ENCODE measurements at places on chromosomes 3 and 15. TPM values are rescaled to one million over a fixed set of nuclear protein-coding genes. Genes with fewer than 3 reads are reported as not detected.

The THRB gene
- 10.8 TPM for total RNA-seq

The TRANK1 gene
- total RNA-seq: 12.4 TPM

The ZNF445 gene
- 8.7 TPM for total RNA-seq

The CYP1A2 gene
- total RNA-seq: not detected

DNA sequence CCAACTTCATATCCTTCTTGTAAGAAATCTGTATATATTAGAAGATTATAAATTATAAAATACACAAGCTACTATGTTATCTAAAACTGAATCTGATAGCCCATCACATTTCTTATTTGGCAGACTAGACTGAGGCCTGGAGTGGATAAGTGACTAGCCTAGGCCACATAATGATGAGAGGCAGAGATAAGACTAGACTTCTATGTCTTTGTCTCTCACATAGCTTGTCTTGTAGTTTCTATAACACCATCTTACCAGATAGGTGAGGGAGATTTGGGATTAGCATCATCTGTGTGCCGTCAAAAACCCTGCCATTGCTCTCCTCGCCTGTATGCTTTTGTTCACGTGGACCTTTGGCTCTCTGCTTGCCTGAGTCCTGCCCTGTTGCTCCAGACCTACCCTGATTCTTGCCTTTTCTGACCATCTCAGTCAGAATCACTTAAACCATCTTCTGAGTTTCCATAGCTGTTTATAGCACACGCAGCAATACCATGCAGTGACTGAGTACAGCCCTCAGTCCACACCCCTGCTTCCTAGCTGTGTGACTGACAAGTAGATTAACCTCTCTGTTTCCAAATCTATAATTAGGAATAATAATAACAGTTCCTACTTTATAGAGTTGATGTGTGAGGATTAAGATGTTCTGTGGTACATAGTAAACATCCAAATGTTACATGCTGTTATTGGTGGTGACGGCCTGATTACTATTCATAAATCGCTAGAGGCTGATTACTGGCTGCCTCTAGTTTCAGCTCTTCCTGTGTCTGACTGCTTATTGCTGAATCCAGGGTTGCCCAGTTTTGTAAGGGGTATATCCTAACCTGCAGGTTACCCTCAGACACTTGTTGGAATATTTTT, 49.7 kb downstream of the PDE8A start:
- DNase-seq: no peak

DNA sequence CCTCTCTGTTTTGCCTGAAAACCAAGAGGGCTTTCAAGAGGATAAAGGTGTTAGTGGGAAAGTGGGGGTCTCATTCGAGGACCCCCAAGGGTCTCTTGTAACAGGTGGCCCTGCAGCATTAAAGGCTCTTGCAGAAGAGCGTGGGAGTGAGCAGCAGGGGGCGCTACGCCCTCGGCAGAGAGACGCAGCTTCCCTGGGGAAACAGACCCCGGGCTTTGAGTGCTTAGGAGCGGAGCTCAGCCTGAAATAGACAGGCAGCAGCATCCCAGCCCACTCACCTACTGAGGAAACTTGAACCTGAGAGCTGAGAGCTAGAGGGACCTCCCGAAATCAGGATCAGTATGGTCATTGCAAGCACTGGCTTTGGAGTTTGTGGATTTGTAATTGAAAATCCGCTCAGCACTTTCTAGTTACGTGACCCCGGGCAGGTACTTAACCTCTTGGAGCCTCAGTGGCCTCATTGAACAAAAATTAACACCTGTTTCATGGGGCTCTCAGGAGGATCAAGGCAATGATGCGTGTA, 25.7 kb downstream of the RPLP1 start:
- peak; percentile 61 for DNase-seq

GRCh38 chr3:71817262-71817661, 32.3 kb upstream of the PROK2 start:
- DNase-seq: no peak

- DNase-seq: no peak
Measured at GRCh38 chr3:25573386-25574171, 91.1 kb downstream of the TOP2B start.

DNA sequence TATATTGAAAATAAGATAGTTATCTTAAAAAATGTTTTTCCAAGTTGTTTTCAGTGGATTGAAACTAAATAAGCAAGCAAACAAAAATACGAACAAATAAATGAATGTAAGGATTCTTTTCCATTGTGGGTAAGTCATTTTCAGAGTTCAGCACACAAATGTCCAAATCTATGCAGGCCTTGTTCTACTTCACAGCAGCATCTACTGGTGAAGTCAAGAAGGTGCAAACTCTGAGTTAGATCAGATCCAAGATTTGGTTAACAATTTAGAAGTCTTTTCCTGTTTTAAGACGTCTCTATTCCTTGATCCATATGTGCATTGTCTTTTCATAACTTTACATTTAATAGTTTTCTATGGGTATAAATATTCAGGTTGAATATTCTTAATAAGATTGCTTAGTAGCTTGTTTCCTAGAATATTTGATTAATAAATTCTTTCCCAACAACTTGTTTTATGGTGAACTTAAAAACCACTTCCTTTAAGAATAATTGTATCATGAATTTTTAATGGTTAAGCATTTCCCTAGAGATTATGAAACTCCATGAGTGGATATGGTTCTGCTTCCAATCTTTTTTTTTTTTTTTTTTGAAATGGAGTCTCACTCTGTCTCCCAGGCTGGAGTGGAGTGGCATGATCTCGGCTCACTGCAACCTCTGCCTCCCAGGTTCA, 10.5 kb downstream of the PTX3 start:
- DNase-seq: no peak

GRCh38 chr3:117063930-117064329, 354.4 kb downstream of the TUSC7 start:
- DNase-seq: no peak

DNA sequence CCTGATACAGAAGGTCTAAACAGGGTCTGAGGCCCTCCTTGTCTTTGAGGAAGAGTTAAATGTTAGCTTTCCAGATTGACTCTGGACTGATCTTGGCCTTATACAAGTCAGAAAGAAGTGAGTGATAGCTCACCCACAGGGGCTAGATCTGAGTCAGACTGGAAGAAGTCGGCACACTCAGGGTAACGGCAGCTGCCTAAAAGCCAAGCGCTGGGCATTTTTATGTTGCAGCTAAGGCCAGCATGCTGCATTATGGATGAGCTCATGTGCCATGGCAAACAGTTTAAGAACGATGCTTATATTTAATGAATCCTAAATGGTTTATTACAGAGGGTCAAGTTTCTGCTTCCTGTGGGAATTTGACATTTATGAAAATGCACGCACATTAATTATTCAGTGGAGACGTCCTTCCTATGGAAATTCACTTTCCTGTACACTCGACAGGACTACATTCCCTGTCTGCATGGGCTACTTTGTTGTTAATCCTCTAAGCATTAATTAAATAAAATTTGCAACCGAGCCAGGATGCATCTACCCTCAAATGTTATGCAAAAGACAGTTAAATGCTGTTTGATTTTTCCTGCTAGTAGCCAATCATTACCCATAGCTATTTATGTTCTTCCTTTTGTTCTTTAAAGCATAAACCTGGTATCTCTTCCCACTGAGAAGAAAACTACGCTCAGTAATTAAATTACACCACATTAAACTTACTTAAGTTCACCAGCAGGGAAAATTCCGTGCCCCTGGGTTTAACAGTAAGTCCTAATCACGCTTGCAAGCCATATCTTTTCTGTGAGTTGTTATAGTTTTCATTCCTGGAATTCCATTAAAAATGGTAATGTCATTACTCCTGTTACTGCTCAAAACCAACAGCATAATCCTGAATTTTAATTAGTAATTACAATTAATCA, 762.7 kb upstream of the CFAP20DC start:
- DNase-seq: no peak

GRCh38 chr3:160464321-160464720, 14.7 kb upstream of the TRIM59 start:
- DNase-seq: no peak

DNA sequence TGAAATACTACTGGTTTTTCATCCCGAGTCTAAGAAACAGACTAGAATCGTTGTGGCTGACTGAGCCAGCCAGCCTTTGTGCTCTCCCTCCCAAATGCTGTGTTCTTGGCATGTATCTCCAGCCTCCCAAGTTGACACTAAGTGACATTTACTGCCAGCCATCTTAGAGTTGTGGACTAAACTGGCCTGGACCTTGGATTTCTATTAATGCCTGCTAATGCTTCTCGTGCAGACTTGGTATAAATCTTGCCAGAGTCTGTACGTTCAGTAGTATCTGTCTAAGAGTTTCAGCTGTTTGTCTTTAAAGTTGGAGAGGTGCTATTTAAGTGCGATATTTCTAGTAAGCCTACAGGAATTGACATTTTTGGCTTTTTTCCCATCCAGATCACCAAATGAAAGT, 166.6 kb upstream of the BHLHE40 start:
- DNase-seq: no peak

DNA sequence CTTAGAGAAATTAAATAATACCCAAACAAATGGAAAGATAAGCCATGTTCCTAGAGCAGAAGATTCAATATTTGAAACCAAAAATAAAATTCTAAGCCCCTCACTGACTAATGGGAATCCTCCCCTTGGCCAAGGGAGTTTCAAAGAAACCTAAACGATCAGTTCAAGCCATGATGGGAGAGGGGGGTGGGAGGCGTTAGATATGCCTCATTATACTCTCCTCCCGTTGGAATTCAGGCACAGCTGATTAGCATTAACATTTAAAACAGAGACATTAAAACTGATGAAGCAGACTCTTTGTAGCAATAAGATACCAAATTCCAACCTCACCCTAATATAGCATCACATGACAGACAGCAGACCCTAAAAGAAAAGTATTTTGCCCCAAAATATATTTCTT, 32.9 kb downstream of the OCA2 start:
- no peak for DNase-seq

GRCh38 chr15:99068186-99068585, 36.7 kb upstream of the SYNM start:
- no peak for DNase-seq

DNA sequence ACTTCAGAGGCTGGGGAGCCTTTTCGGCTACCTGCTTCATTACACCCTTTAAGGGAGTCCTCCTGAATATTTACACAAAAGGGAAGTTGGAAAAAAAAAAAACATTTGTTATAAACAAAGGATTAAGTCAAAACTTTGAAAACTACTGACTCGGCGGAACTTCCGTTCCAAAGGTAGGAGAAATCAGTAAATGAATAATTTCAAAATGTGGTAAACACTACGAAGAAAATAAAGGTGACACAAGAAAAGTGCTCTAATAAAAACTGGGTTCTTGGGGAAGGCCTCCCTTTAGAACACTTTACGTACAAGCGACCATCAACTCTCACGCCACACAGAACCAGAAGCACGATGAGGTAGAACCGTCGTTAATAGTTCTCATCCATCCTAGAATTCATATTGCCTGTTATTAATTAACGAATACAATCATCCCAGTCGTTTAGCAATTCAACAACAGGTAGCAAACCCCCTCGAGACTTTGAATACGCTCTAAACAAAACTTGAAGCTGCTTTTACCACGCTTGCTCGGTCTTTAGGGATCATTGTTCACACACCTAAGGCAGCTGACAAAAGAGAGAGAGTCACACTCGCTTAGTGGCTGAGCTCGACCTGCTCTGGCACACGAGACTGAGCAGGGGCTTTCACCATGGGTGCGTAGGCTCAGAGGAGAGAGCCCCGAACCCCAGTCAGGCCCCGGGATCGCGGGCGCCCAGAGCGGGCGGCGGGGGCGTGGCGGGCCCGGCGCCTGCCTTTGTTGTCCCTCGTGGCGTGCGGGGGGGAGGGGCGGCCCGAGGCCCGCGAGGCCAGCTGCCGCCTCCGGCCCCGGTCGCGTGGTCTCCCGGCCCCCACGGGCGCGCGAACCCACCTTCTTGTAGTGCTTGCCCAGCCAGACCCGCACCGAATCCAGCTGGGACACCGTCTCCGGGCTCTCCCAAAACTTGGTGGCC, 680 bp downstream of the SMARCC1 start:
- DNase-seq: peak; percentile 77

- DNase-seq: no peak
Measured at GRCh38 chr3:44993471-44994205, 17.6 kb downstream of the EXOSC7 start.

- no peak for DNase-seq
Measured at GRCh38 chr15:101617390-101617965, 34.7 kb downstream of the TM2D3 start.

DNA sequence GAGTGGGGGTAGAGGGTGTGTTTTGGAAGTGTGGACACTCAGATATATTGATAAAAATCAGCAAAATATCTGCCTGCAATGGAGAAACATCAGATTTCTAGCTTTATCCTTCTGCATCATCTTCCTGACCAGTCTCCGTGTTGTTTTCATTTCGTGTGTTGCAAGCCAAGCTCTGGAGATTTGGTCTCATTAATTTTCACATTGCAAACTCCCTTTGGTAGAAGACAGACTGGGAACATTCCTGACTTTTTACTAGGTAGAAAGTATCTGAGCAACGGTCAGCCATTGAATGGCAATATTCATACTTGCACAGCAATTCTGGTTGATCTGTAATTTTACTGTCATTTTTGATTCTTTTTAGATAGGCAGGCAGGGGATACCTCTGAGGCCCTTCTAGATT, 30.4 kb downstream of the FSTL1 start:
- DNase-seq: no peak

DNA sequence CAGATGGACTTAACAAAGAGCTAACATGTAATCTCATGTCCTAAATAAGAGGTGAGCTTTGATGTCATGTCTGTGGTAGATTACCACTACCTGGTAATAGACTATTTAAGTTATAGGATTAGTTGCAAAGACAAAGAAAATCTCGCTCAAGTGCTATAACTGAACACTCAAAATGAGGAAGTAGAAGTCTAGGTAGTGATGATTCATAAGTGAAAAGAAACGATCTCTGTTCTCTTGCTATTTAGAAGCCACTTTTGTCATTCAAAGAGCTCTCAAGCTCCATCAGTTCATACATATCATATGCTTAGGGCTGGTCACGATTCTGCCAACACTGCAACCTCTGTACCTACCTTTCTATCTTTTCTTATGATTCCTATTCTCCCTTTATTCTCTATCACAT, 110.9 kb downstream of the EDEM1 start:
- DNase-seq: no peak

DNA sequence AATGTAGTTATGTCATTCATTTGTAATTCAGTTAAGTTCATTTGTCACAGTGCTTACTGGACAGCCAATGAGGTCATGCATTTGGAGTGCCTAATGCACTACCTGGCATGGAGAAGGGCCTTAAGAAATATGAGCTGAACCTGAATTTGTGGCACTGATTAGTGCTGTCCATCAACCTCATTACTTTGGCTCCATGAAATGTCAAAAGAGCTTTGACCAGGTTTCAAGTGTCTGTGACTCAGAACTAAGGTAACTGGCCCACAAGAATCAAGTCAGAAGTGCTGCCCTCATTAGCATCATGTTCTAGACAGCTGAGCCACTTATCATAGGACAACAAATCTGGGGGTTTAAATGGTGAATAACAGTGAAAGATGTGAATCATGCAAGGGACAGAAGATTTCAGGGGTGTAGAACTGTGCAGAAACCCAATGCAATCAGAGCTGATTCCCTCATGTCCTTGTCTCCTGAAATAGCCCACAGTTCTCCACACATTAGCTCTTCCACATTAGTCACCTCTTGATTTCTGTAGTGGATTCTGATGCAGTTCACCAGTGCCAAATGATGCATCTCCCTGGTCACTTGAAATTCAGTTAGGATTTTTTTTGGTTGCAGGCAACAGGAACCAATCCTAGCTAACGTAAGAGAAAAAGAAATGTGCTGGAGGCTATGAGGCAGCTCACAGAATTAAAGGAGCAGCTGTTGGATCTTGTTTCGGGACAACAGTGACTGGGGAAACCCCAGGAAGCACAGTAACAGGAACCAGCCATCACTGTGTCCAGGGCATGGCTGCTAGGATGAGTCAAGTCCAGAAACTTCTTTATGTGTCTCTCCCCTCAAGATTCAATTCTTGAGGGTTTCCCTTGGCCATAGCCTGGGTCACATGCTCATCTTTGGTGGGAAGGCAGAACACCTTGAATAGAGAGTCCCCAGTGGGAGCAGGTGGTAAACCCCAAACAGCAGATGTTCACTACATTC, 38.7 kb downstream of the CHST2 start:
- no peak for DNase-seq

All from liver (tissue), 10 donors.